Thoracic aorta (tissue), 2 donors: ENCODE measurements at places on chromosomes 2 and 18.

DNA sequence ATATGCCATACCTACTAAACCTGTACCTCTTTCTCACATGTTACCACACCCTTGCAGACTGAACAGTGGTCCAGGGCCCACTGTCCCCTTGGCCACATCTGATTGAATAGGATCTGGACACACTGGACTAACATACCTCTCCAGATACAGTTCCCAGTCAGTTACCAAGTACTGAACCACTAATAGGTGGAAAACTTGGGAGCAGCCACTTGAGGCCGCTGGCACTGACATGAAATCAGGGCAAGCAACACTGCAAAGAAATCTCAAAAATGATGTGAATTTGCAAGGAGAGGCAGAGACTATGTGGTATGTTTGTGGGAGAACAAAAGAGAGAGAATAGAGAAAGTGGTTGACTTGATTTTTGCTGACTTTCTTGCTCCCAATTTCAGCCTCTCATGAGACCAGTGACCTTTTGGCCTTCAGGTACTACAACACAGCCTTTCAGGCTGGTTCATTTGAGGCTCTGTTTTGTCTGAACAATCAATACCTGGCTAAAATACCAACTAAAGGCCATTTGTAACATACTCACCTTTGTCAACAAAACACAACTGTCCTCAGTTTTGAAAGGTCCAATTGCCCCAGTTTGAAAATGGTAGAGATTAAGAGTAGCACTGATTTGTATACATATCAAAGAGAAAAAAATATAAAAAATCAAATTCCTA, 7.8 kb downstream of the GRB14 start:
- DNase-seq, result no peak

- no peak for DNase-seq
Observed at GRCh38 chr2:54977149-54977548, 73.1 kb downstream of the RTN4 start.

GRCh38 chr2:209719034-209719433, 52.6 kb upstream of the UNC80 start:
- no peak for DNase-seq

GRCh38 chr18:47100212-47100831, 50.0 kb downstream of the HDHD2 start:
- no peak for DNase-seq

- no peak for DNase-seq
Observed at GRCh38 chr2:45616658-45617411, 5.8 kb upstream of the SRBD1 start.

DNA sequence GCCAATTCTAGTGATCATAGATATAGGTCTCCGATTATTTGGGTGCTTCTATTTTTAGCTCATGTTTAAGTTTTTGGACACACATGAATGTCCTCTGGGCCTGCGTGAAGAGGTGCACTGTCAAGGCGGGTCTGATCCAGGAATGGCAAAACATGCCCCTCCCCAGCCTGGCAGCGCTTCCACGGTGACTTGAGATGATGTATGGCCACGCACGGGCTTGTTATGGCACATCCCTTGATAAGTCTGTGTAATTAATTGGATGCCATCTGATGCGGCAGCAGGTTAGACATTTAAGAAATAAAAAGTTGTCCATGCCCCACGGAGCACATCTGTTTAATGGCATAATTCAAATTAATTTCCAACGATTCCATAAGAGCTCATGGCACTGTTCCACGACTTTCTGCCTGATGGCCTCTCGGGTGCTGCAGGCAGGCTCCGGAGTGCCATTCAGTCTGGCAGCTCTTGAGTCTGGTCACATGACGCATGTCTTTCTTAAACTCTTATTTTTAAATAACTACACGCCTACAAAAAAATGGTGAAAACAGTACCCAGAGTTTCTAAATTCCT, 151.4 kb downstream of the ACKR3 start:
- no peak for DNase-seq

DNA sequence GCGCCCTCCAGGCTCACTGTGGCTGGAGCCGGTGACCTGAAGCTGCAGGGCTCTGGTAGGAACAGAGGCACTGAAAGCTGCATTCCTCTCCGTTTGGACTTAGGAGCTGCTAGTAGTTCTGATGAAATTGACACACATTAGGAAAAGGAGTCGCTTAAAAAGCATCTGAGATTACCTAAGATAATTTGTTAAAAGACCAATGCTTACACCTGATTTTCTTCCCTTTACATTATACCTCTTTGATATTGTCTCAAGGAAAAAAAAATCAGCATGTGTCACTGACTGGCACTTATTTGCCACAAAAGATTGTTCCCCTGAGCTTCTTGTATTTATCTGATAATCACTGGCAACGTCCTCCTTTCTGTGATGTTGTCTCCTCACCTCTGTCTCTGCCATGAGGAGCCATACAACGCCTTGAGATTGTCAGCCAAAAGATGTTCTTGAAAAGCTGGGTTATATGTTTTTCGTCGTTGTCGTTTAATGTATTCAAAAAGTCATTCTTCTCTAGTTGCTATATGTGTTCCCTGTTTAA, 618 bp upstream of the CHN1 start:
- no peak for DNase-seq
